ENCODE measurements at places on chromosomes 2 and 18. TPM values are rescaled to one million over a fixed set of nuclear protein-coding genes. Genes with fewer than 3 reads are reported as not detected.

GRCh38 chr18:65363011-65363410 lies 387.8 kb upstream of the CDH7 start:
- DNase-seq = no peak

- DNase-seq = no peak
Measured at GRCh38 chr2:238243496-238244076, 3.7 kb upstream of the HES6 start.

- no peak for DNase-seq
Measured at GRCh38 chr2:137525641-137526190, 438.6 kb upstream of the HNMT start.

The CD8B2 gene
- not detected for total RNA-seq

The MROH2A gene
- total RNA-seq = not detected

GRCh38 chr2:82278416-82278815 lies 1973.9 kb upstream of the LRRTM1 start:
- DNase-seq = no peak

The SERPINB4 gene
- not detected for total RNA-seq

The PLEKHH2 gene
- total RNA-seq = 0.37 TPM

The NOSTRIN gene
- 6.5 TPM for total RNA-seq

- no peak for DNase-seq
Measured at GRCh38 chr2:8309131-8309530, 372.7 kb upstream of the ID2 start.

DNA sequence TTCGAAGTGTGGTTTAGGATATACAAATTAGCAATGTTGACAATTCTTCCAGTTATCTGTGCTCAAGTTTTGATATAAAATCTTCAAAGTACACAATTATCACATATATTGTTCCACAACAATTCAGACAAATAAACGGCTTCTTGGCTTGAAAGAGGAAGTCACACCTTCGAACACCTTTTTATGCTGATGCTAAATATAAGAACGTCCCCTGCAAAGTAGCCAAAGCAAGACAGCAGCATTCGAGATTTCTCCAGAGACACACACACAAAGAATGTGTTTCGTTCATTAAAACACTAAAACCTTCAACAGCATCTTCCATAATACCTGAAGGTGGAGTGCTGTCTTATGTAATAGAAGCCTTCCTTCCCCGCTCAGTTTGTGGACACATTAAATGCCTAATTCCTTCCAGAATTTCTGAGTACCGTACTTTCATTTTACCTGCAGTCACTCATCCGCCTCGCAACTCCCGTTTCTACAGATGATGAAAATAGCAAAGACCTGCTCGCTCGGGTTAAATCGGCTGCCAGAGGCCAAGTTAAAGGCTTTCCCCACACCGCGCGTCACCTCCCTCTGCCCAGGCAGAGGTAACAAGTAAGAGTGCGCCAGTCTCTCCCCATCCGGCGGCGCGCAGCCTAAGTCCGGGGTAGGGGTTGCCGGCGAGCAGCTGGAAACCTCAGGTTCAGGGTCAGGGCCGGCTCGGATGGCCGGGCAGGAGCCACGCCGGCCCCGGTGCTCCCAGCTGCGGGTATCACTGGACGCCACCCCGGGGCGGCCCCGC lies 847 bp downstream of the SERPINE2 start:
- DNase-seq = peak; percentile 58

The DYNC1I2 gene
- 44.8 TPM for total RNA-seq

The CCBE1 gene
- total RNA-seq = 0.20 TPM

GRCh38 chr2:147636238-147636882 lies 208.5 kb upstream of the ACVR2A start:
- no peak for DNase-seq

- DNase-seq = peak; percentile 74
Measured at GRCh38 chr2:64454386-64455332, 697 bp downstream of the LGALSL start.

DNA sequence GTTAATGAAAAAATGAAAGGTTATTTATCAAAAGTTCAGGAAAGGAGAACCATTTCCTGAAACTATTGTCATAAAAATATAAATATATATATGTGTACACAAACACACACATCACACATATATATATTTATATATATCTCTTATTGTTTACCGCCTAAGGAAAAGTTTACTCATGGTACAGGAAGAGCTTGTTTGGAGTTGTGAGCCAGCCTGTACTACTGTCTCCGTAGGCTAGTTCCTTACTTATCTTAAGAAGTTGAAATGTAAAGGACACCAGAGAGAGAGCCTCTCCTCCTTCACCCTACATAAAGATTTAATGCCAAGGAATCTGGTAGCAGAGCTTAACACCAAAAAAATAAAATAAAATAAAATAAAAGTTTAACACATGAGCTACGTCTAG lies 19.6 kb downstream of the DSC1 start:
- no peak for DNase-seq

The SLC40A1 gene
- 21.5 TPM for total RNA-seq

The SIX2 gene
- 30.4 TPM for total RNA-seq
